PC-9 (cell line): ENCODE measurements at places on chromosomes 16 and 17. TPM values are rescaled to one million over a fixed set of nuclear protein-coding genes. Genes with fewer than 3 reads are reported as not detected.

DNA sequence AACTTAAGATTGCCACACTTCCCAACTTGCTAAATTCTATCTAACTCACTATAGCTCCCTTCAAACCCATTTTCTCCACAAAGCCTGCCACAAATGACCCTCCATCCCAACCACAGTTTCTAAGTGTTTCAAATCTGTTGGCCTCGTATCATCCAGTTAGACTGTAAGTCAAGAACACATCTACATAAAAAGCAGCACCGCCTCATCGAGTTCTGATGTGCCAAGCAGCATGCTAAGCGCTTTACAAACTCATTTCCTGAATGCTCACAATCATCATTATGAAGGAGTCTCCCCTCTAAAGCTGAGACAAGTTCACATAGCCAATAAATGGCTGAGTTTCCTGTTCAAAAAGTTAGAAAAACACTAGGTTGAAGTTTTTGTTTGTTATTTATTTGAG is 9.2 kb upstream of the ANKFY1 start:
- no peak overlapping the region for H3K27ac ChIP-seq
- no peak overlapping the region for H3K4me3 ChIP-seq
- H3K27me3 ChIP-seq: no peaks in the 10 kb centered on the region
- no peak for DNase-seq
- 0 out of 2 replicates have a peak, but pooled peaks cover 9% of the 10 kb centered on the region for H3K36me3 ChIP-seq

GRCh38 chr17:41724476-41725050 is 9.9 kb downstream of the HAP1 start:
- DNase-seq: no peak
- no peaks in the 10 kb centered on the region for H3K4me1 ChIP-seq
- no peak overlapping the region for H3K27ac ChIP-seq
- H3K4me3 ChIP-seq: no peak overlapping the region
- H3K27me3 ChIP-seq: no peaks in the 10 kb centered on the region

- H3K4me1 ChIP-seq: peaks cover 11% of the 10 kb centered on the region
- no peak for DNase-seq
- H3K27me3 ChIP-seq: peaks cover 21% of the 10 kb centered on the region
- no peaks in the 10 kb centered on the region for H3K36me3 ChIP-seq
- no peak overlapping the region for H3K4me3 ChIP-seq
Observed at GRCh38 chr17:57484826-57485565, 228.7 kb downstream of the MSI2 start.

GRCh38 chr17:4738136-4739121 is 1.2 kb upstream of the ZMYND15 start:
- H3K4me1 ChIP-seq: peaks cover 12% of the 10 kb centered on the region; the same call in 1 of the 2 replicates
- peak overlapping the region; percentile 75 for H3K27ac ChIP-seq
- no peaks in the 10 kb centered on the region for H3K36me3 ChIP-seq
- DNase-seq: peak; percentile 85
- H3K4me3 ChIP-seq: peak overlapping the region; percentile 95

- no peaks in the 10 kb centered on the region for H3K36me3 ChIP-seq
- H3K27ac ChIP-seq: no peak overlapping the region
- H3K4me1 ChIP-seq: no peaks in the 10 kb centered on the region
Observed at GRCh38 chr17:76982408-76983074, 114.3 kb downstream of the MGAT5B start.

IL17C gene
- total RNA-seq: not detected in 2 replicates

SCIMP gene
- total RNA-seq: not detected in 2 replicates

GSG1L gene
- total RNA-seq: not detected in 2 replicates
